ENCODE measurements at places on chromosomes 16 and 17.

DNA sequence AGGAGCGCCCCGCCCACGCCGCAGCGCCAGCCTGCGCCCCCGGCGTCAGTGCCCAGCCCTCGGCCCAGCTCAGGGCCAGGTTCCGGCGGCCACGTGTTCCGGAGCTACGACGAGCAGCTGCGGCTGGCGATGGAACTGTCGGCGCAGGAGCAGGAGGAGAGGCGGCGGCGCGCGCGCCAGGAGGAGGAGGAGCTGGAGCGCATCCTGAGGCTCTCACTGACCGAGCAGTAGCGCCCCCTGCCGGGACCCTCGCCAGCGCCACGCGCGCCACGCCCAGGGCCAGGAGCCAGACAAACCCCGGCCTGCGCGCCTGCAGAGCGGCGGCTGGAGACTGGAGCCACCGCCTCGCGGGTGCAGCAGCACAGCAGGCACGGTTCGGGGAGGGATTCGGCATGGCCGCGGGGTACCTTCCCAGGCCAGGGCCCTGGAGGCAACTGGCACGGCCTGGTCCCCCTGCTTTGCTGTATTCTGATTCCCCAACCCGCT is 9.3 kb downstream of the CORO6 start:
- peak; percentile 54 for DNase-seq

DNA sequence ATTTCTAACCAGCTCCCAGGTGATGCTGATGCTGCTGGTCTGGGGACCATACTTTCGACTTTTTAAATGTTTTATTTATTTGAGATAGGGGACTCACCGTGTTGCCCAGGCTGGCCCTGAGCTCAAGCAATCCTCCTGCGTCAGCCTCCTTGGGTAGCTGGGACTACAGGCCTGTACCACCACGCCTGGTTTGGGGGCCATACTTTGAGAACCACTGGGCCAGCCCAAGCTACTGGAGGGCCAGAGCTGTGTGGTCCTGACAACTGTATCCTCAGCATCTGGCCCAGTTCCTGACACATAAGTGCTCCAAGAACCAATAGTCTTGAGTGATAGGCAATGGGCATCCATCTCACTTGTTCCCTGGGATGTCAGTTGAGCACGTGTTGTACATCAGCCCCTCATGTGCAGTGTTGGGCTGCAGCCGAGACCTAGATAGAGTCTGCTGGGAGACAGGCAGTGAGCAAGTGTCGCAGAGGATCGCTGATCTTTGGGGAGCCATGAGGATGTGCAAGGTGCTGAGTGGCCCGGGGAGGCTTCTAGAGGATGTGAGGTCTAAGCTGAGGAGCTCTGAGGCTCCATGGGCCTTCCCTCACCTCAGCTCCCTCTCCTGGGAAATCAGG is 1.6 kb downstream of the RMI2 start:
- no peak for DNase-seq

GRCh38 chr16:86052115-86052670 is 153.2 kb downstream of the IRF8 start:
- no peak for DNase-seq

DNA sequence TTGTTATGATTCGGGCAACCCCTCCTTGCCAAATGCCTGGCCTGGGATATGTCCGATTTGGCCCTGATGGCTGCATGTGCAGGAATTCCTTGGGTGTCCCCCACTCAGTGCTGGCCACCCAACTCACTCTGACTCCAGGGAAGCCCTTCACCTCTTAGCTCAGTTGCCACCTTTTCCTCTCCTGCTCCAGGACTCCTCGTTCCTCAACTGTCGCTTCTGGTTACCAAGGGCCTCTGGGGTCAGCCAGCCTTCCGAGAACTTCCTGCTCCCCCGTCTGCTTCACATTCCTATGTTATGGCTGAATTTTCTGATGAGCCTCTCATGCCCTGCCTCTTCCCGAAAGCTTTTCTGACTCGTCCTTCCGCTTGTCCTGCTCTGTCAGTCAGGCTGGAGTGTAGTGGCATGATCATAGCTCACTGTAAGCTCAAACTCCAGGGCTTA is 63.5 kb downstream of the SPACA3 start:
- DNase-seq, result no peak

All from Kasumi-1 (cell line).